Glutamatergic neuron (in vitro differentiated cells): ENCODE measurements at places on chromosomes 7 and 10. TPM values are rescaled to one million over a fixed set of nuclear protein-coding genes. Genes with fewer than 3 reads are reported as not detected.
A peak's percentile ranks its signal among the peaks of the same experiment; 100 is the strongest.

- DNase-seq: no peak
Observed at GRCh38 chr7:114711241-114711640, 210.7 kb upstream of the MDFIC start.

DNA sequence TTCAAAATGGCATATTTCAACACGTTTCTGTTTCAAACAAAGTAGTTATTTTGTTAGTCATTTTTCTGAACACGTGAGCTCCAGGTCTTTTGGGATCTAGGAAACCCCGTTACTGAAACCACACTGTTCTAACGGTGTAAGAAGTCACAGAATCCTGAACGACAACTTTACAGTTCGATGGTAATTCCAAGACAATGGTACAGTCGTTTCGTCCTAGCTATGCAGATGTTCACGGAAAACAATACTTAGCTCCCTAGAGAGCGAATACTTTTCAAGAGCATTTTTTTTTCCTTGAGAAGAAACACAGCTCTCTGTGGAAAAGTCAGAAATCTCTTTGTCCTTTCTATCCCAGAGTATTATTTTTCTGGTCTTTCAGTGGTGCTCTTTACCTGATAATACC is 254.1 kb downstream of the ADARB2 start:
- DNase-seq: no peak

- no peak for DNase-seq
Observed at GRCh38 chr7:26213807-26214515, 12.4 kb downstream of the CBX3 start.

GRCh38 chr7:46811529-46811928 is 770.4 kb downstream of the TNS3 start:
- DNase-seq: peak; percentile 63

DNA sequence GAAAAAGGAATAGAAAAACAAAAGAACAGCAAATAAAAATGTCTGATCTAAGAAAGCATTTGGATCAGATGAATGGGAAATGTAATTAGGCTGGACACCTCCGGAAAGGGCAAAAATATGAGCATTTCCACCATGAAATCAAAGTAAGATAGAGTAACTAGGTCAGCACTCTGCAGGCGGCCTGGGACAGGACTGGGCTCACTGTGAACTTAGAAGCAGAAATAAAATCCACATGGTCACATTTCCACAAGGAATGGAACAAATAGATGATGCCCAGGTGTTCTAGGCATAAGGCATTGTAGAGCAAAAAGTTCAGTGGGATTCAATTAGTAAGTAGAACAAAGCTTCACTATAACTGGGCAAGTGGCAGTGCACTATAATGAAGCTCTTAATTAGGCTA is 209.9 kb upstream of the ETV1 start:
- no peak for DNase-seq

DNA sequence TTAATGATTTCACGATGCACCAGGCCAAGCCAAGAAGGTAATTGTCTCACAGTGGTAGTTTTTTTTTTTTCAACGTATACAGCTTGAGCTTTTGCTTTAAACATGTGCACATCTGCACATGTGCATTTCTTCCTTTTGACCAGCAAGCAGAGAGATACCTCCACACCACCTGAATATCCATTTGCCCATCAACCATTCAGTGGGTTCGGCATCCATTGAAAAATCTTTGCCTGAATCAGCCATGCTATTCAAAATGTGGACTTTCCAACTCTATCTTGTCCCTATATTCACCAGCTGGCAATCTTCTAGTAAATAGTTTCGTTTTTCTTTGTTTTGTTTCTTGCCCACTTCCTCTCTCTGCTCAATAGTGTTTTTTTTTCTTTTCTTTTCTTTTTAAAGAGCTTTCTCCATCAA is 7.7 kb upstream of the TRA2A start:
- DNase-seq: no peak

- DNase-seq: no peak
Observed at GRCh38 chr7:50775231-50775630, 7.5 kb downstream of the GRB10 start.

- DNase-seq: no peak
Observed at GRCh38 chr7:34309116-34309515, 348.9 kb upstream of the NPSR1 start.

GRCh38 chr10:72107325-72108003 is 19.1 kb upstream of the SPOCK2 start:
- no peak for DNase-seq

DNA sequence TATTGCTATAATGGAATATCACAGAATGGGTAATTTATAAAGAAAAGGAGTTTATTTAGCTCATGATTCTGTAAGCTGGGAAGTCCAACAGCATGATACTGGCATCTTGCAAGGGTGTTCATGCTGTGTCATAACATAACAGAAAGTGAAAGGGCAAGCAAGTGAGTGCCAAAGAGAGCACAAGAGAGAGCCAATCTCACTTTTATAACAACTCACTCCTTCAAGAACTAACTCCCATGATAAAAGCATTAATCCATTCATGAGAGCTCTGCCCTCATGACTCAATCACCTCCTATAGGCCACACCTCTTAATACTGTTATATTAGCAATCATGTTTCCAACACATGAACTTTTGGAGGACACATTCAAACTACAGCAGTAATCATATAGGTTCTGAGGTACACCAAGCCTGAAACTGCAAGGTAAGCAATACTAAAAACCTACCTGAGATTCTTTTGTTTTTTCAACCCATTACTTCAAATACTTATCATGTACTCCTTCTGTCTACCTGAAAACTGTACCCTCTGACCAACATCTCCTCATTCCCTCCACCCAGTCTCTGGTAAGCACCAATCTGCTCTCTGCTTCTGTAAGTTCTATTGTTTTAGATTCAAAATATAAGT is 219.7 kb downstream of the MTERF1 start:
- no peak for DNase-seq

DNA sequence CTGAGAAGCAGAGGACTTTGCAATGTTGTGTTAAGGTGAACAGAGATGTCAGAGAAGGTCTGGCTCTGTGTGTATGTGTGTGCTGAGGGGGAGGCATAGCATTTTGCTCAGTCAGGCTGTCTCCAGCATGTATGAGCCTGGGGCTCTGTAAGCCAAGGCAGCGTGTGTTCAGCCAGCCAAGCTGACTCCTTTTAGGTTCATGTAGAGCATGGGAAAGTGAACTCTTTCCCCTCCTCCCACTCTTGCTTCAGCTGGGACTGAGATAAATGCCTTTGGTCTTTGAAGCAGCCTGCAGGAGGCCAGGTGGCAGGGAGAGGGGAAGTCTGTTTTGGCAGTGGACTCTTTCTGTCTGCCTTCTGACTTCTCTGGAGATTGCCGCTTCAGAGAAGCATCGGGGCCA is 3.8 kb downstream of the SFXN2 start:
- no peak for DNase-seq

Gene CPN1
- total RNA-seq: not detected

Gene ZNF212
- 13.2 TPM for total RNA-seq

Gene SH2D4B
- total RNA-seq: 0.12 TPM

Gene UNCX
- 106 TPM for total RNA-seq

Gene SEMA3D
- total RNA-seq: 13.6 TPM

Gene PHKG1
- total RNA-seq: not detected
